ENCODE measurements at places on chromosomes 11 and 22.

- no peak overlapping the region for H3K4me3 ChIP-seq
- H3K36me3 ChIP-seq, result no peaks in the 10 kb centered on the region
- no peaks in the 10 kb centered on the region for H3K27me3 ChIP-seq
- DNase-seq, result no peak
- H3K4me1 ChIP-seq, result no peaks in the 10 kb centered on the region
These were observed 33.9 kb upstream of the PANX2 start for GRCh38 chr22:50136581-50137015.

GRCh38 chr11:59289356-59290181 is 69.1 kb upstream of the OR5AN1 start:
- H3K27me3 ChIP-seq, result no peaks in the 10 kb centered on the region
- H3K36me3 ChIP-seq, result no peaks in the 10 kb centered on the region
- no peaks in the 10 kb centered on the region for H3K4me1 ChIP-seq
- H3K27ac ChIP-seq, result no peak overlapping the region
- DNase-seq, result no peak
- H3K4me3 ChIP-seq, result no peak overlapping the region

GRCh38 chr22:16774911-16775500 is 50.2 kb downstream of the XKR3 start:
- no peaks in the 10 kb centered on the region for H3K27me3 ChIP-seq
- H3K27ac ChIP-seq, result no peak overlapping the region
- no peak for DNase-seq
- H3K36me3 ChIP-seq, result no peaks in the 10 kb centered on the region
- no peaks in the 10 kb centered on the region for H3K4me1 ChIP-seq

DNA sequence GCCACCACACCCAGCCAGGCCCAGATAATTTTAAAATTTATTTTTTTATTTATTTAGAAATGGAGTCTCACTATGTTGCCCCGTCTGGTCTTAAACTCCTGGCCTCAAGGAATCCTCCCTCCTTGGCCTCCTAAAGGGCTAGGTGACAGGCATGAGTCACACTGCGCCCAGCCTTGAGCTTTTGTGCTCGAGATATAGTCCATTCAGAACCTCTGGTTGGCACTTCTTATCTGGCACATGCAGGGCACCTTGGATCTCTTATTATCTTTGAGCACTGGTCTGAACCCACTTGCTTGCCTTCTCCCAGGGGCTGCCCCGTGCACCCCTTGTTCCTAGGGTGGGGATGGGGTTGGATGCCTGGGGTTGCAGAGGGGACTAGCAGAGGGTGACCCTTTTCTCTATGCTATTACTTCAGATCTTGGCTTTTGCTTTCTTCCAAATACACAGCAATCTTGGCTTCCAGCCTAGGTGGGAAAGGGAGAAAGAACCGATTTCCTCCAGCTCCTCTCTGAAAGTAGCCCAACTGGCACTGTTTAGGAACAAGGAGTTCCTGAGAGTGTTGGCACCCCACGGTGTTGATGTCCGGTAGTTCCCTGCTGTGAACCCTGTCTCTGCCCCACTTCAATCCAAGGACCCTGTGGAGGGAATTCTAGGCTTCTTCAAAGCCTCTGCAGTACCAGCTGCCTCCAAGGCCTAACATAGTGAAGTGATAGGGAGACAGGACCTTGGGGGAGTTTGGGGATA is 1.3 kb upstream of the SLC3A2 start:
- H3K27me3 ChIP-seq, result no peaks in the 10 kb centered on the region
- H3K4me1 ChIP-seq, result peaks cover 39% of the 10 kb centered on the region
- no peak for DNase-seq
- no peaks in the 10 kb centered on the region for H3K36me3 ChIP-seq
- peak overlapping the region; percentile 55 for H3K27ac ChIP-seq

DNA sequence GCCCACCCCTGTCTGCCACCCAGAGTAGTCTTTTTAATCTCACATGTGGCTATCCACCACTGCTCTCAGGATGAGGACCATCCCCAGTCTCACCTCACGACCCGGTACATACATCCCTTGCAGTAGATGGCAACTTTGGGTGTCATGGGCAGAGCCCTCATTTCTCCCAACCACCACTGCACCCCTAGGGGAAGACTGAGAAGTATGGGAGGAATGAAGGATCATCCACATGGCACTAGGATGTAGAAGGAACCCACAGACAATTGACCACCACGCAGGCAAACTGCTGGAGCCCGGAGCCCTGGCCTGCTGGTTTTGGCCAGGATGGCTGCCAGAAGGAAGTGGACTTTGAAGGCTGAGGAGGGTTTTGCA is 1.9 kb upstream of the SCARF2 start:
- H3K4me1 ChIP-seq, result peaks cover 5% of the 10 kb centered on the region
- H3K36me3 ChIP-seq, result no peaks in the 10 kb centered on the region
- H3K27ac ChIP-seq, result peak overlapping the region; percentile 93
- H3K4me3 ChIP-seq, result no peak overlapping the region
- DNase-seq, result no peak
- peaks cover 24% of the 10 kb centered on the region for H3K27me3 ChIP-seq

DNA sequence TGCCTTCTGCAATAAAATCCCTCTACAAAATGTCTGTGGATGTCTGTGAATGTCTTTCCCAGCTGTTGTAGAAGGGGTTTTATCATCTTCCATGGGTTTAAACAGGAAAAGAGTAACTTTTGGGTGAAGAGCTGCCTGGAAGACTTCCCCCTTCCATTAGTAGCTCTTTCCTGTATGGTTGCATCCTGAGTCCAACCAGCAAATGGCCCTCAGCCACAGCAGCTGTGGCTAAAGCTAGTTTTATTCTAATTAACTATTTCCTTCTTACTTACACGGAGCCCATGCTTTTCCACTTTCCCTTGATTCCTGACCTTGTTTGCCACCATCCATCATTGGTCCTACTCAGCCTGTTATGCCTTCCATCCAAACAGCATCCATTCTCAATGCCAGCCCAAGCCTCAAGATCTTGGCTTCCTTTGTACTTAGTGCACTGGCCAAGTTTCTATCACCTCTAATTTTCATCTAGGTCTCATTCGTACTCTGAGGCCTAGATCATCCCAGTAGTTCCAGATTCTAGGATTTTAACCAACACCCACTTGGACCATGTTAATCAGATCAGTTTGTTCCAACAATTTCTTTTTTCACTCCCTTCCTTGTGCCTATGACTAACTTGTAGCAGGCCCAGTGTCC is 41.5 kb upstream of the CADM1 start:
- no peaks in the 10 kb centered on the region for H3K36me3 ChIP-seq
- H3K4me3 ChIP-seq, result no peak overlapping the region
- no peaks in the 10 kb centered on the region for H3K4me1 ChIP-seq
